ENCODE measurements at places on chromosomes 11 and 22.

DNA sequence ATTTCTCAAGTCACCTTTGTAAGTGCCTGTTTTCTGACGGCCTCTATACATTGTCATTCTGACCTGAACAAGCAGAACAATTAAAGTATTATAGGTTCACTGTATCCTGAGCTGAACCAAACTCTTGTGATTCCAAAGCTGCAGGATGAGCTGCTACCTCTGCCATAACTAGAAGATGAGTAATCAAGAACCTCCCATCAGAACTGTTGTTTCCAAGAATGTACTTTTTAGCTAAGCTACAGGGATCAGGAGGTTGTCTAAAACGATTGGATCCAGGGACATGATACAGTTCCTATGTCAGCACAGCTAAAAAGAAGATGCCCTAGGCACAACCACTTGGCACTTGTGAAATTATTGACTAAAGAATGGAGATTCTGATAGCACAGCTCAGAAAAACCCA lies 288.4 kb upstream of the CCDC90B start:
- no peak for DNase-seq

GRCh38 chr11:130216221-130216550 lies 56.6 kb downstream of the ST14 start:
- DNase-seq, result no peak

DNA sequence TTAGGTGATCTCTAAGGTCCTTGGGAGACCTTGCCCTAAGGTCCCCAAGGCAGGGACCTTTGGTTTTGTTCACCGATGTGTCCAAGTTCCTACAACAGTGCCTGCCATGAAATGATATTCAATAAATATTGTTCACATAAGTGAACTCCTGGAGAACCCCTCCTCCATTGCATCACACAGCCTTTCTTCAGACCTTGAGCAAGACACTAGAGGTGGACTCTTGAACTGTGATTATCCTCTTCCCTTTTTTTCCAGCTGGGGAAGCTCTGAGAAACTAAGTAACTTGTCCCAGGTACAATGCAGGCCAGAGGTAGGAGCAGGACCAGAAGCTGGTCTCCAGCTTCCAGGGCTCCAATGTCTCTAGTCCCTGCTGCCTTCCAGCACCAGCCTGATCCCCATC lies 76.6 kb upstream of the LMO1 start:
- no peak for DNase-seq

DNA sequence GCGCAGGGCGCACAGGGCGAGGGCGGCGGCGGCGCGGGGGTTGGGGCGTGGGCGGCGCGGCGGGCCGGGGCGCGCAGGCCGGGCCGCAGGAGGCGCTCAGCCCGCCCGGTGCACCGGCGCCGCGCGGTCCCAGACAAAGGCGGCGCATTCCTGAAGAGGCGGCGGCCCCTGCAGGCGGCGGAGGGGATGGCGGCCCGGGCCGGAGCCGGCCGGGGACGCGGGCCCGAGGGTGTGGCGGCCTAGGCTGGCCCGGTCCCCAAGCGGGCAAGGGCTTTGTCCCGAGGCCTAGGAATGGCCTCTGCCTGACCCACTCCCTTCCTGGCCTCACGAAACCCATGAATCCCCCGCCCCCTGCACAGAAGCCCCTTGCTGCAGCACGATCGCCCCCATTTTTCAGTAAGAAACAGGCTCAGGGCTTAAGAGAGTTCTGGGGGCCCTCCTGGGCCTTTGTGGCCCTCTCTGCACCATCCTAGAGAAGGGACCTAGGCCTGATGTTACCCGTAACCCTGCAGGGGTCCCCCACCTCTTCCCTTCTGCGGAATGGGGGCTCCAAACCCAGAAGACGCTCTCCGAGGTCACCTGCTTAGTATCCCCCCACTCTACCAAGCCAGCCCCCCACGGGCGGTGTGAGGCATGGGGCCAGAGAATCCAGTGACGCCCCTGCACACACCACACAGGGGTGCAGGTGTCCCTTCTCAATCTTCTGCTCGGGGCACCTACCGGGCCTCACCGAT lies at the start of gene RTN4R:
TSS of gene RTN4R (minus strand) at position 40 of the 734 bp plus-strand sequence. CDS start 226 bp downstream, outside the sequence.
- no peak for DNase-seq

DNA sequence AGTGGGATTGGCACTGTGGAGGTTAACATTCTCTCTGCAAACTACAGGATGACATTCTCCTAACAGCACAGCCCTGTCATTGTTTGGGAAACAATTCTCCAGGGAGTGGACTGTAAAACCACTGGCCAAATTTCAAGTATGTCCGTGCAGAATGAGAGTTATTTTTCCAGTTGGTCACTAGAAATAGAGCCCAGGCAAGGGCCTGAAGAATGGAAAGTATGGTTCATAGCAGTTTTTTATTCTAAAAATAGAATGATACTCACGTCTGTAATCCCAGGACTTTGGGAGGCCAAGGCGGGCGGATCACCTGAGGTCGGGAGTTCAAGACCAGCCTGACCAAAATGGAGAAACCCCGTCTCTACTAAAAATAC lies 39.0 kb upstream of the CD44 start:
- DNase-seq, result peak; percentile 44

GRCh38 chr11:117375960-117376359 lies 48.3 kb downstream of the CEP164 start:
- no peak for DNase-seq

- DNase-seq, result no peak
These were observed 137.5 kb downstream of the FAM76B start for GRCh38 chr11:95652002-95652472.

DNA sequence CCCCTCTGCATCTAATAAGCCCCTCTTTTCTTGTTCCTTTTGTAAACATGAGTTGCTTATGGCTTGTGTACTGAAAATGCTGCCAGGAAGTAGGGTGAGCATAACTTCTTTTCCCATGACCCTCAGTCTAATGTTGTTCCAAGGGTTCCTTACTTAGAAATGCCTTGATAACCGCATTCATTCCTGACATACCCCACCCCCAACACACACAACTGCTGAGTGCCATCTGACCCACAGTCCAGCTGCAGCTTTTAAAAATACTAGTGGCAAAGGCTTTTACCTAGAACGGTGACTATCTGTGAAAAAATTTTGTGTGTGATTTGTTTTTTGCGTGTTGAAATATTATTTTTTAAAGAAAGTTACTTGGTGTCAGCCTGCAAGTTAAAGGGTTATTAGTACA lies 52.6 kb downstream of the ARHGAP42 start:
- DNase-seq, result no peak

- no peak for DNase-seq
These were observed 77.9 kb downstream of the ST3GAL4 start for GRCh38 chr11:126433244-126433846.

DNA sequence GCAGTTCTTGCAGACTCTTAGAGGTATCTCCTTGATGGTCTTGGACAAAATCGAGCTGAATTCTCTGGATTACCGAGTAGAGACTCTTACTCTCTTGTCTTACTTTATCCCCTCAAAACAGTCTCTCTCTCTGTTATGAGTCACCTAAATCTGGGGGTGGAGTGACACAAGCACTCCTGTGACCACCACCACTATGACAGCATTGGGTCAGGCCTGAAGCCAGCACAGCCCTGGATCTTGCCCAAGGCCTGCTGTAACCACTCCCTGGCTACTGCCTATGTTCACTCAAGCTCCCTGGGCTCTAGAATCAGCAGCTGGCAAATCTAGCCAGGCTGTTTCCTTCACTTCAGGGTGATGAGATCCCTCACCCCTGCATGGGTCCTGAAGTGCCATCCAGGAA lies 662.5 kb downstream of the LUZP2 start:
- no peak for DNase-seq

GRCh38 chr22:46408568-46409506 lies 73.3 kb downstream of the TRMU start:
- no peak for DNase-seq

DNA sequence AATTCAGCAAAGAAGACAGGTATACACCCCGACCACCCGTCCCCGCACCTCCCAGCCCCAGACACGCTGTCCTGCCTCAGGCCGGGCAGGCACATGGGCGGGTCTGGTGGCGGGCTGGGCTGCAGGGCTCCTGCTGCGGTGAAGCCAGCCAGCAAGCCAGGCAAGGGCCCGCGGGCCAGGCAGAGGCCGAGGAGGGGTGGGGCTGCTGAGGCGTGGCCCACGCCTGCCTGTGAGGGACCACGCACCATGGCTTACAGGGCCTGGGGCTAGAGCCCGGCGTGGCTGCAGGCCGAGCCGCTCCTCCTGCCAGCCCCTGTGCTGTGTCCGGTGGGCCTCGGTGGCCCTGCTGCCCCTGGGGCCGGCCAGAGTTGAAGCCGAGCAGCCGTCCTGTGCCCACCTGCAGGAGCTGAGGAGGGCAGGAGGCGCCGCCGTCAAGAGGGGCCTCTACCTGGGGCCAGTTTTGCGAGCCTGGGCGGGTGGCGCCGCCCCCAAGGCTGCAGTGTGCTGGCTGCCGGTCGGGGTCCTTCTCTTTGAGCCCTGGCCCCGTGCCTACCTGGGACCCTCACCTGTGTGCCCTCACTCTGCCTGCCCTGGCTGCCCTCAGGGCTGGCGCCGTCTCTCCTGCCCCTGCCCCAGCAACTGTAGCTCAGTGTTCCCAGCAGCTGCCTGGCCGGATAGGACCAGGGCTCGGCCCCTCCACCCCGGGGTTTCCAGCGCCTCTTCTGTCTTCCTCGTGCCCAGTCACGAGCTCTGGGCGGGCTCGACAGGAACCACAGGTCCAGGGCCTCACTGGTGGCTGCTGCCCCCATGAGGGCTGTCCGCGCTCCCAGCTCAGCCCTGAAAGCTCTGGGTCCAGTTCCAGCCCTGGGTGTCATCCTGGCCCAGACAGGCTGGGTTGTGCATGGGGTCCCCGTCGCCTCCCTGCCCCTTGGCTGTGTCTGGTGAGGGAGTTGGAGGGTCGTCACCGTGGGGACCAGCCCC lies 38.4 kb downstream of the MOB2 start:
- no peak for DNase-seq

GRCh38 chr11:25441421-25441820 lies 890.5 kb upstream of the ANO3 start:
- no peak for DNase-seq

- no peak for DNase-seq
These were observed 553.6 kb downstream of the BUD13 start for GRCh38 chr11:116219171-116219635.

- no peak for DNase-seq
These were observed 368.5 kb downstream of the INSC start for GRCh38 chr11:15483205-15483604.

GRCh38 chr22:35891442-35891841 lies 137.2 kb downstream of the RBFOX2 start:
- no peak for DNase-seq

- no peak for DNase-seq
These were observed 17.6 kb upstream of the SEPTIN5 start for GRCh38 chr22:19696504-19697276.

DNA sequence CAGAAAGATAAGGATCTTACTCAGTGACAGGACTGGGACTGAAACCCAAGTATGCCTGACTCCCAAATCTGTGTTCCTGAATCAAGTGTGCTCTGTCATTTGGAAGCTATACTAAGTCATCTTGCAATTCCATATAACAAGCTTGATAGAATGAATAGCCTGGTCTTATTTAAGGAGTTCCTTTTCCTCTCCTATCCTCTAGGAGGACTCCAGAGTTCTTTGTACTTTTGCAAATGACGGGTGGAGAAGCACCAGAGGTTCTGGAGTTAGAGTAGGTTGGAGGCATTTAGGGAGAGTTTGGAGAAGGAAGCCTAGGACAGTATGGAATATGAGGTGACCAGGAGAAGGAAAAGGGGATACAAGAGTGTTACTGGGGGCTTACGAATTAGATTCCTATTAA lies 92.9 kb upstream of the RCN1 start:
- DNase-seq, result no peak

DNA sequence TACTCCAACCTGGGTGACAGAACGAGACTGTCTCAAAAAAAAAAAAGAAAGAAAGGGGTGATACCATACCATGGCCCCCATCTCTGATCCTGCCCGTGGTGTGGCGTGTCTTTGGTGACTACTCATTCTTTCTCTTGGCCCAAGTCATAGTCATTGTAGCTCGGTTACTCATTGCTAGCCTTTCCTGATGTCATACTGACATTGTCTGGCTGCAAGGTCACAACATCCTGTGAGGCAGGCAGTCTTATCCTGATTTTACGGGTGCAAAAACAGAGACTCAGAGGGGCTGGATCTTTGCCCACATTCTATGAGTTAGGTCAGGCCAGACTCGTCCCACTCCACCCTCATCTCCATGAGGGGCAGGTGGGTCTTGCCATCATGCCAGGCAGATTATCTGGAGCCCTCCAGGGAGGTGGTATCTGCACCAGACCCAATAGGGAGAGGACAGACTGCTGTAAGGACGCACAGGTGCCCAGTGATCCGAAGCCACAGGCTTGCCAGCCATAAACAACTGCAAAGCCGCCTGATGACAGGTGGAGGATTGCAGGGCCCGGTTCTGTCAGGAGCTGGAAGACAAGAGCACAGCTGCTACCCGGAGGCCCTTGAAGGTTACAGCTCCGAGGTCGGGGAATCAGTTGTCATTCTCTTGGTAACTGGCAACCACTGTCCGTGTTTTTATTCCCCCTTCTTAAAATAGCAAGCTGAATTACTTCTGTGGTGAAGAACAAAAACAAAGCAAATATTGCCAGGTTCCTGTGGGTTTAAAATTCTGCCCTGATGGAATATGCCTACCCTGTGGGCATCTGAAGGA lies 13.8 kb downstream of the TOM1 start:
- DNase-seq, result no peak

DNA sequence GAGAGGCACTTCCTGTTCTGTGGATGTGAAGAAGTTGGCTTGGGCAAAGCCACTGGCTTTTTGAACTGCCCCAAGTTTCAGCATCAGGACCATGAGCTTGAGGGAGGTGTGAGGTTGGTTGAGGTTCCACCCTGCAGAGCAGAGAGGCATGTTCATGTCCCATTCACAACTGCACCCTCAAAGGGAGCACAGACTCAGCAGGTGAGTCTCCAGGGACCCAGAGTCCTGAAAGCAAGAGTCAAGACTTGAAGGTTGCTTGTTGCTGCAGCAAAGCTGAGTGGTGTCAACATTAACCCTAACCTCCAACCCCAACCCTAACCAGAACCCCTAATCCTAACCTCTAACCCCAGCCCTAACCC lies 556.3 kb downstream of the BRD1 start:
- no peak for DNase-seq

GRCh38 chr11:2592559-2593392 lies 107.0 kb downstream of the KCNQ1OT1 start:
- no peak for DNase-seq

All from right renal pelvis (tissue), 4 donors.